ENCODE measurements at places on chromosomes 6 and 20.

- DNase-seq: no peak
Observed at GRCh38 chr6:142481466-142481865, 179.7 kb downstream of the ADGRG6 start.

DNA sequence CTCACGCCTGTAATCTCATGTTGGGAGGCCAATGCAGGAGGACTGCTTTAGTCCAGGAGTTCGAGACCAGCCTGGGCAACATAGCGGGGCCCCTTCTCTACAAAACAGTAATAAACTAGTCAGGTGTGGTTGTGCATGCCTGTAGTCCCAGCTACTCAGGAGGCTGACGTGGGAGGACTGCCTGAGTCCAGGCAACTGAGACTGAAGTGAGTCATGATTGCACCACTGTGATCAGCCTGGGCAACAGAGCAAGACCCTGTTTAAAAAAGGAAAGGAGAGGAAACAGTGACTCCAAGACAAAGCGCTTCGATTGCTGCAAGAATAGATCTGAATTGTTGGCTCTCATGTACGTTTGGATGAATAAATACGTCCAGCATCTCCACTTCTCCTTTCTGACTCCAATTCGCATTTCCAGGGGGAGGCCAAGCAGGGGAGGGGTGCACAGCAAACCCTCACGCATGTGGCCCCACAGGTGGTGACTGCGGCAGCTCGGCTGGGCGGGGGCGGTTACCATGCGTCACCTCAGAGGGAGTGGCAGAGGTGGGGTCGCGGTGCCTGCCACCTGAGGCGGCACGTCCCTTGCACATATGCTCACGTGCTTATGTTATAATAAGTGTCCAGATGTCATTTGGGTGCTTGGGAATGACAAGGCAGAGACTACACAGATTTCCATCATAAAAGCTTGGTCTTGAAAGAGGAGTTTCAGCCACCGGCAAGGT is 95.1 kb upstream of the MPC1 start:
- no peak for DNase-seq

DNA sequence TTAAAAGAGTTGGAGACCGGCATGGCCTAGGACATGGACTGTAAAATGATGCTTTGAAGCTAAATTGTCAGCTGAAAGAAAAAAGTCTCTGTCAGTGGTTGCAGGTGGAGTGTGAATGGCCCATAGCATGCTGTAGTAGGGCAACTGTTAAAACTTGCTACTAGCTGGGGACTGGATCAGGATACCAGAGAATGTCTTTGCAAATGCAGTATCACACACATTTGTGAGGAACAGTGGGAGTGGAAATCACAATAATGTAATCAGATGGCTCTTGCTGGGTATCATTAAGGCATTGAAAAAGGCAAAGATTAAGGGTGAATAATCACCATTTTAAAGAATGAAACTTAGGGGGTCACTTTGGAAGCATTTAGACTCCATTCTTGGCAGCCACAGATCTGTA is 737.9 kb downstream of the EYS start:
- no peak for DNase-seq

DNA sequence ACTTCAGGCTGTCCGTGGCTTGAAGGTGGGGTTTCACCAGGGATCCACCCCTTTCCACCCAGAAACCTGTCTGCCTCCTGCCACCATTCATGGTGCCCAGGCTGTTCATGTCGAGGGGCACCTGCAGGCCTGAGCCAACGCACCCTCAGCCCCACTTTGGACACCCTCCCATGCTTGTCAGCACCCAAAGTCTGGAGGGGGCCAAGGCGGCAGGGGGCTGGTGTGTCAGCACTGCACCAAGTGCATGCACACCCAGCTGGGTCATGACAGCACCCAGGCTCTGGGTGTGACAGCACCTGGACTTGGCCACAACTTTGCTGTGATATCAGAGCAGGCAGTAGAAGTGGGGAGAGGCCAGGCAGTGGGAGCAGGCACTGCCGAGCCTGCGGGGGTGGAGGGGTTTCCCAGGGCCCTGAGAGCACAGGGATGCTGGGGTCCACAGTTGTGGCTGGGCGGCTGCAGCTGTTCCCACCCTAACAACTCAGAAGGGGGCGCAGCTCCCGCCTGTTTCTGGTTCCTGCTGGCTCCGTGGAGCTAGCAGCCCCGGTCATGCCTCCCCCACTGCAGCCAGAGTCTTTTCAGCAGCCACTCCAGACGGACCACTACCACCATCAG is 33.3 kb upstream of the GRM4 start:
- no peak for DNase-seq

GRCh38 chr6:18388942-18389341 is 1.8 kb downstream of the RNF144B start:
- DNase-seq: no peak

Data from frontal cortex (tissue), 4 donors.